ENCODE measurements at places on chromosomes 12 and 14.
A peak's percentile ranks its signal among the peaks of the same experiment; 100 is the strongest.

DNA sequence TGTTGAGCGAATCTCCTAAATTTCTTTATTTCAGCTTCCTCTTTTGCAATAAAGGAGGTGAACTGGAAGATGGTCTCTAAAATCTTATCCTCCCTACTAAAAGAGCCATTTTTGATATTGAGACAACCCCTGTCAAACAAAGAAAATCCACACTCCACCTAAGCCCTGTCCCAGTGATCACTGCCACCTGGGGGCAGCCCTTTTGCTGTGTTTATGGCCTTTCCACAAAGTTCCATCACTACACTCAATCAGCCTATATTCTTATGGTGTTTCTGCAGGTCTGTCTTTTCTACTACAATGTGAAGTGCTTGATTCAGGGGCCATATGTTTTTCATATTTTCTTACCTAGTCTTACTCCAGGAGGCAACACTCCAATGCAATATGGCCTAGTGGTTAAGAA lies 163.7 kb downstream of the BMP4 start:
- no peak for DNase-seq

DNA sequence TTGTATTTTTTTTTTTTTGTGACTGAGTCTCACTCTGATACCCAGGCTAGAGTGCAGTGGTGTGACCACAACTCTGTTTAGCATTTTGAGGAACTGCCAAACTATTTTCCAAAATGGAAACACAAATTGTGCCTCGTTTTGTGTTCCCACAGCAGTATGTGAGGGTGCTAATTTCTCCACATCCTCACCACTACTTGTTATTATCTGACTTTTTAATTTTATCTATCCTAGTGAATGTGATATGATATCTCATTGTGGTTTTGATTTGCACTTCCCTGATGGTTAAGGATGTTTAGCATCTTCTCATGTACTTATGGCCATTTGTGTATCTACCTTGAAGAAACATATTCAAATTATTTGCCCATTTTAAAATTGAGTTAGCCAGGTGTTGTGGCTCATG lies 62.4 kb downstream of the SRGAP1 start:
- no peak for DNase-seq

DNA sequence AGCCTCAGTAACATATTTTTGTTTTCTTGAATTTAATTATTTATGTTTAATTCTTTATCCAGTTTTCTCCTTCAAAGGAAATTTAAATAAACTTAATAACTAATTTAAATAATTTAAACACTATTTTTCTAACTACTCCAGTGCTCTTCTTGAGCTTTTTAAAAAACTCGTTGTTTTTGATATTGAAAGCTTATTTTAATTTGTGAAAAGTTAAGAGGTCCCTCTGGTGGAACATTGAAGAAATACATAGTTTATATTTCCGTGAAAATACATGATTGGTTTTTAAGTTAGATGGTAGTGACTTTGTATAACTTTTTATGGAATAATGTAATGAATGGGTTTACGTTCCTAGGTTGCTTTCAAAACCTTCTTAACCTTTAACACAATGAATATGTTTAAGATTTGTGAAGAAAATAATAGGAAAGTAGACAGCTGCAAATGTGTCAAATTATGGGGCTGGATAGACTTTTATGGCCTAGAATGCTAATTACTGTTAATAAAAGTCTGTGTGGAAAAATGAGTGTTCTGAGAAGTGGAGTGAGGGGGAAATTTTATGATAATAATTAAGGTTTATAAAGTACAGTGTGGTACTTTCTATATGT lies 45.9 kb upstream of the MSRB3 start:
- no peak for DNase-seq

GRCh38 chr12:62660756-62661155 lies 194.1 kb downstream of the MON2 start:
- peak; percentile 66 for DNase-seq

- no peak for DNase-seq
These were observed 30.4 kb upstream of the GZMB start for GRCh38 chr14:24664366-24664765.

DNA sequence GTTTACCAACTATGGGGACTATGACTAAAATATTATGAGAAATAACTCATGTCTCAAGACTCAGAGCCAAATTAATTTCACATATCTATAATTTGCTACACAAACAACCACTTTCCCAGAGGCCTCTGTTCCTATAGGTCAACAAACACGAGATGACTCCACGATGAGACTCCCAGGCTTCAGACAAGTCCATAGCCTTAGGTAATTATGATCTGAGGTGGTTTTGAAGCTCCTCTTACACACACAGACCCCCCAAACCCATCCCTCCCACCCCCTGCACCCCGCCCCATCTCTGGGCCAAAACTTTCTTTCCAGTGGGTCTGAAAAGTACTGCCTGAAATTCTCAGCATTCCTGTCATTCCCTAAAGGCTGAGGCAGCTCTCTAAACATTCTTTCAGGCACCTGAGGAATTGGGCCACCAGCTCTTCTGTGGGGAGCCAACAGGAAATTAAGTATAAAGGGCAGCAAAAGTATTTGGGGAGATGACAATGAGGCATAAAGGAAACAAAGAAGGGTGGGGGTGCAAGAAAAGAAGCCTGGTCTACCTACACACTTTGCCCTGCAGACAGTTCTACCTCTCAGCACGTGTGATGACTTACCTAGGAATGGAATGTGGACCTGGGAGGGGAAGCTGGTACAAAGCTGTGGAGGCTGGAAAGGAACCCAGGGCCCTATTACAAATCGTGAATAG lies 143.6 kb downstream of the PAWR start:
- DNase-seq: no peak

DNA sequence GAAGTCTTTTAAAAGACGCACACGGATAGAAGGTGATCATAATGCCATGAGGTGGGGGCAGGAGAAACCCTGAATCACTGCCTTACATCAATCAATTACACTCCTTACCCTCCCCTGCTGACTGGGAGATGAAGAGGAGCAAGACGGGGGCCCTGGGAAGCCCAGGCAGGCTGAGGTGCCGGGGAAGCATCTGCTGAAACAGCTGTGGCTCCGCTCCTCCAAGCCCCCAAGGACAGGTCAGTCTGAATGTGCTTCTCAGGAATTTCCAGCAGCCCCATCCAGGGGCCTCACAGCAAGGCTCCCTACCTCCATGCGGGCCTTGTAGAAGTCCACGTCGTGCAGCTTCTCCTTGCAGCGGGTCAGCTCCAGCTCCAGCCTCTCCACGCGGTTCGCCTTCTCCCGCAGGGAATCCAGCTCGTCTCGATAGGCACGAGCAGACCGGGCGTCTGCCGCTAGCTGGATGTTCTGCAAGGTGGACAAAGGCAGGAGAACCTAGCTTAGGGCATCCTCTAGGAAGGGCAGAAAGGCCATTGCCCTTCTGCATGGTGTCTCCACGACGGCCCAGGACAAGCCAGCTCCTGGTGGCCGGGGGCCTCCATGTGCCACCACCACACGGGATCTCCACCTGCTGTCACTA lies 79.8 kb downstream of the CCDC88C start:
- DNase-seq: no peak

Measured in AG09319 (cell line).